NK-92 treated with Interleukin-12 subunit alpha and Interleukin-12 subunit beta, amount 100 ng/mL, for 24 hours (cell line): ENCODE measurements at places on chromosomes 3 and 15.

GRCh38 chr3:188278717-188279324, 124.9 kb downstream of the LPP start:
- DNase-seq: no peak

- DNase-seq: peak; percentile 67
These were observed 34.6 kb downstream of the MCTP2 start for GRCh38 chr15:94265982-94266381.

- peak; percentile 29 for DNase-seq
These were observed 43.9 kb upstream of the PLXND1 start for GRCh38 chr3:129650256-129650872.

- no peak for DNase-seq
These were observed 2.7 kb downstream of the LIPH start for GRCh38 chr3:185549651-185550111.

DNA sequence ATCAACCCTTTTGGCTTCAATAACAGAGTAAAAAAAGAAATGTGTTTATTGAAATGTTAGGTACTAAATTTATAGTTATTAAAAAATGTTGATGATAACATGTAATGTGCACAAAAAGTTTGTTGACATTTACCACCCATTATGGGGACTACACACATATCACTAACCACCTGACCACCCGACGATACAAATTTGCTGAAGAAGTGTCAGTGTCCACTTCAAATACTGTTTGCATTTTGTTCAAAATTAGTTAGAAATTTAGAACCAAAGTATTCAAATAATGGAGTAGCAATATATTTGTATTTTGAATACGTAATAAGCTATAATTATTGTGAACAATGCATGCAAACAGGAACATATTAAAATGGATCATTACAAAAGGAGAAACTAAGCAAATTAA, 54.4 kb downstream of the KCNH8 start:
- DNase-seq: no peak

- no peak for DNase-seq
These were observed 2.4 kb upstream of the ELP6 start for GRCh38 chr3:47515864-47516319.

DNA sequence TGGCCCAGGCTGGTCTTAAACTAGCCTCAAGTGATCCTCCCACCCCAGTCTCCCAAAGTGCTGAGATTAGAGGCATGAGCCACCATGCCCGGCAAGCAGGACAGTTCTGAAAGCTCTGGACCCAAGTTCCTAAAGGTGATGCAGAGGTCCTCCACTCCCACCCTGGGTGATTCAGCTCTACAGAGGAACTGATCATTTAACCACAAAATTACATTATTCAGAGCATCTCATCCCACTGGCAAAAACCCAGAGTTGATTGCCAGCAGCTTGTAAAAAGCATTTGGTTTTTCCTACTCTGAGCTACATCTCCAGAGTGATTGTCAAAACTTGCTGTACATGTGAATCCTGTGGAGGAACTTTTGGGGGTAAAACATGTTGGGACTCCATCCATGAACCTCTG, 60.2 kb downstream of the SLTM start:
- DNase-seq: no peak

- DNase-seq: no peak
These were observed 101.1 kb downstream of the LRIG1 start for GRCh38 chr3:66399529-66400232.

DNA sequence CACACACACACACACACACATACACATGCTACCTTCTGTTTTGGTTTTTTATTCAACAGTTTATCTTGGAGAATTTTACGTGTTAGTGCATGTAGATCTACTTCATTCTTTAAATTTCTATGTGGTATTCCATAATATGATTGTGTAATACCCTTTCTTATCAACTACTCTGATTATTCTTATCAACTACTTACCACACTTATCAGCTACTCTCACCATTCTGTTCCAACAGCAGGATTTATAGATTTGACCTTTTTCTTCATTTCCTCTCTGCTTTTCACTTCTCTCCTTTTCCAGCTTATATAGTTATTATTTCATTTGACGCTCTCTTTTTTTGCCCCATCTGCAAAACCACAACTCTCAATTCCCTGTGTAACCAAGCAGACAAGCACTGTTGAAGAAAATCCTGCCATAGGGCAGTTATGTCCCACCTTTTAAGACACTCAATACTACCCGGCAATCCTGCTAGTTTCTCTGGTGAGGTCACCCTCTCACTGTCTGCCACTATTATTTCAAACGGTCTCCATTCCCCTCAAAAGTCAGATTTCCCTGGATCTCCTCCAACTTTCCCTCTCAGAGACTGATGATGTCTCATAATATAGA, 56.9 kb upstream of the SATB1 start:
- no peak for DNase-seq

GRCh38 chr3:81643721-81644120, 117.7 kb downstream of the GBE1 start:
- DNase-seq: no peak

- no peak for DNase-seq
These were observed 72.1 kb downstream of the LRIG1 start for GRCh38 chr3:66428733-66429132.

DNA sequence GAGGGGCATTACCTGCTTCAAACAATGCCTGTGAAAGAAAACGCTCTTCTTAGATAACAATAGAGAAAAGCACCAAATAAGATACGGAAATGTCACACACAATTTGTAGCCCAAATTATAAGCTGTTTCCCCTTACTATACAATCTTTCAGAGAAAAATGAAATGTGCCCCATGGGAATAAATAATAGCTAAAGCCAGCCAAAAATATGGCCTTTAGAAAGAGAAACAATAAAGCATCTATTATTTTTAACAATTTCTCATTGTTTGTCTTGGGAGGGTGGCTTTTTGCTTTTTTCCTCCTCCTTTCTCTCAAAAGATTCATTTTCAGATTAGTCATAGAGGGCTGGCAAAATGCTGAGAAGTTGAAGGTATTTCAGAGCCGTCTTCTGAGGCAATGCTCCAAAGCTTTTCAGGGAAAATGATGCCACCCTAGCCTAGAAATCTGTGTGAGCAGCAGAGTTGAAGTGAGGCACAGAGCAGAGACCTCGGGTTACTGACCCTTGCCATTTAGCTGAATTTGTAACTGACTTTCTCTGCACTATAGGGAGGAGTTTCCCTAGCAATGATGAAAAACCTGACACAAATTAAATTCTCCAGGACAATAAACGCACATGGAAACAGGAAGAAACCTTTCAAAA, 86.3 kb upstream of the PRICKLE2 start:
- DNase-seq: no peak

DNA sequence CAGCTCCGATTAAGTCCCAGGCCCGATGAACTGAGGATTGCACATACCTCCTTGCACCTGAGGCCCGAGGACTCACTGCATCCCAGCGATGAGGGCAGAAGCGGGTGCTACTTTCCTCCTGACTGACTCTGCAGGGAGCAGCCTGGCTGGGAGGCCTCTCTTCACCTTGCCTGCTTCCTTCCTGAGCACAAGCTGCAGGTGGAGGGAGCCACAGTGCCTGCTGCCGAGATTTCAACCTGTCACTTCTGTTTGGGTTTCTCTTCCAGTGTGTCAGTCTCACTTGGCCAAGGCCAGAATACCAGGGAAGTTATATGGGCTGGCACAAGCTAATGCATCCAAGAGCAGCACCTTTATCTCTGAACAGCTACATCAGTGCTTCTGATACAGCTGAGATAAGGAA, 185.4 kb downstream of the NTRK3 start:
- no peak for DNase-seq

DNA sequence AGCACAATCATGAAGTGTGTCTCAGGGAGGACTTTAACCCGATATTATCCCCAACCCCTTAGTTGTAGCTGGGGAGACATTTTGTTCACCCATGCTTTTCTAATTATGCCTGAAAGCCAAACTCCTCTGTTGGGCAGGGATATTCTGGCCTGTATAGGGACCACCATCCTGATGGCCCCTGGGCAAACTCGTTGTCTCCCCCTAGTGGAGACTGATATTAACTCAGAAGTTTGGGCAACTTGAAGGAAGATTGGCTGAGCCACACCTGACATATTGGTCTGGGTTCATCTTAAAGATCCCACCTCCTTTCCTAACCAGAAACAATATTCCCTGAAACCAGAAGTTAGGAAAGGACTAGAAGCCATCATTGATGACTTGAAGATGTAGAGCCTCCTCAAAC, 42.3 kb downstream of the TM4SF18 start:
- DNase-seq: no peak

GRCh38 chr15:98955331-98955730, 52.3 kb downstream of the PGPEP1L start:
- DNase-seq: no peak

- peak; percentile 71 for DNase-seq
These were observed 1.9 kb downstream of the KLF13 start for GRCh38 chr15:31328428-31328968.

DNA sequence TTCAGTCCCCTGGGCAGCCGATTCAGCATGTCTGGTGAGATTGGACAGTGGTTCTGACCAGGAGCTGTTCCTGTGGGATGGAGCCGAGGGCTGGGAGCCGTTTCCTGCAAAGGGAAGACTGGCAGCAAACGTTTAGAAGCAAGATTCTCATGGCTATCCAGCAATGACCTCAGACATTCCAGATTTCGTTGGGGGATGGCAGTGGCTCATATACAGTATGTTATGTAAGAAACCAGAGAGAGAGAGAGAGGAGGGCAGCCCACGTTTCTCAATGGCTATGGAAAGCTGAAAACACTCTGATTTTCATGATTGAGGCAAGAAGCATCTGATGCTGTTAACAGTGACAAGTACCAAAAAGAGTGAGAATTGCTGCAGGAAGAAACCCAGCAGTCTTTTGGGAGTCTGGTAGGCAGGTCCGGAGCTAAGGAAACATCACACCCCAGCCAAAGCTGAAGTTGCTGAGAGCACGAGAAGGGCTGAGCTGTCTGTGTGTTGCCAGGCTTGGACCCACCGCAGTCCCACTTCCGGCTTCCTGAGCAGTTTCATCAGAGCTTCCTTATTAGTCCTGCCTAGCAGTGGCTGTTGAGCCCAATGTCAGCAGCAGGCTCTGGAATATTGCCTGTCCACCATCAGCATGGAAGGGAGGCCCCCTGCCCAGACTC, 25.6 kb upstream of the VPS8 start:
- peak; percentile 25 for DNase-seq

GRCh38 chr15:54843006-54843405, 353.7 kb downstream of the RSL24D1 start:
- DNase-seq: no peak

GRCh38 chr3:53149699-53150098, 11.3 kb upstream of the PRKCD start:
- DNase-seq: no peak

- DNase-seq: no peak
These were observed 14.6 kb downstream of the C2CD4B start for GRCh38 chr15:62150445-62150844.

DNA sequence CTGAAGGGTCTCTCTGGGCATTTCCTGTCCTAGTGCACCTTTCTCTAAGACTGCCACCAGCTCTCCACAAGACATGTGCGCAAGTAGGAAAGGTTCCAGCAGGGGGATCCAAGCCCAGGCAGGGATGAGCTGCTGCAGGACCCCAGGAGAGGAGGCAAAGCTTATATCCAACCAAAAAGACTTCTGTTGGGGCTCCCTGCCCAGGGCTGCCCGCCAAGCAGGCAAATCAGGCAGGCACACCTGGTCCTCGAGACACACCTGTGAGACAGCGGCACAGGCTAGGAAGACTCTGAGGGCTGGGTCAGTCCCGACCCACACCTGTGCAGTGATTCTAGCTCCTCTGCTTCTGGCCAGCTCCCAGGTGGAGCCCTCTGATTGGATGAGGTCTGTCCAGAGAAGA, 80.6 kb downstream of the MYLK start:
- no peak for DNase-seq
